ACHN (cell line): ENCODE measurements at places on chromosomes 3 and 15.

DNA sequence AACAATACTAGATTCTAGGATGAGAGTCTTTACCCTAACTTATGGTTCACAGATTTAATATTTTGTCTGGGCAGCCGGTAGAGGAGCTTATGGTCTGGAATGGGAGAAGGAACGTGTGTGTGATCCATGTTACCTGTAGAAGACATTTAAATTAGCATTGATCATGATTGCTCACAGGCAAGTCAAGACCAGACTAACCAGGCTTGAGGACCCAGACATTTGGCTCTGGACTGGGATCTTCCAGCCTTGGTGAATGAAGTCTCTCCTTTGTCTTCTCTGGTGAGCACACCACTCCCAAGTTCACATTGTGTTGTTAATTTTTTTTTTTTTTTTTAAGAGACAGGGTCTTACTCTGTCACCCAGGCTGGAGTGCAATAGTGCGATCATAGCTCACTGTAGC is 11.7 kb downstream of the ABHD2 start:
- DNase-seq: no peak

GRCh38 chr15:34810443-34811129 is 15.2 kb upstream of the ACTC1 start:
- no peak for DNase-seq

DNA sequence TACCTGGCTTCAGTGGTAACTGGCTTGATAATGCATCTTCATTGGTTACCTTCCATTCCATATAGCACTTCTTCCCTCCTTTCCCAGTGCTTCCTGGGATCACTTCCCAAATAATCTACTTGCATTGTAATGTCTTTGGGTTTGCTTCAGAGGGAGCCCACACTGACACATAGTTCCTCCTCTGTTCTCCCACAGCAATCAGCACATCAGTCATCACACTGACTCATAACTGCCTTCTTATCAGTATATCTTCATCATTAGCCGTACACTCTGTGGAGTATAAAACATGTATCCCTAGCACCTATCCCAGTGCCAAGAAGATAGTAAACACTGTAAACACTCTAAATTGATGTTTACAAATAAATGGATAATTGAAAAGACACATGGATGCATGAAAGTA is 91.4 kb upstream of the SCN10A start:
- no peak for DNase-seq

GRCh38 chr3:120169407-120169806 is 75.2 kb upstream of the GSK3B start:
- DNase-seq: no peak

DNA sequence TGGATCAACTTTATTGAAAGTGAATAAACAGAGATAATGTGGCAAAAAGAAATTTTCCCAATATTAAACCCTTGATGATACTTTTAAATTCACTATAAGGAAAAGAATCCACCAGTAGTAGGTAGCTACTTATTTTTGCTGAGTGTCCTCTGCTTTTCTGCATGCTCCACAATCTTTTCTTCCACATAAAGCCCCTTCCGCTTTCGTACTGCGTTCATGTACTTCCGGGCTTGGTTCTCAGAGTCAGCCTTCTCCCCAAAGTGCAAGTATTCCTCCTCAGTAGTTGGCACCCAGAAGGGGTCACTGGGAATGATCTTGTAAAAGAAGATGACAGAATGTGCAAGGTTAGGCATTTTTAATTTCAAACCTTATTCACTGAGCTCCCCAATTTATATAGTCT is 84.4 kb upstream of the MEX3B start:
- no peak for DNase-seq

GRCh38 chr15:59367022-59367451 is 5.6 kb downstream of the MYO1E start:
- no peak for DNase-seq

GRCh38 chr3:25114532-25114931 is 313.5 kb upstream of the RARB start:
- no peak for DNase-seq

DNA sequence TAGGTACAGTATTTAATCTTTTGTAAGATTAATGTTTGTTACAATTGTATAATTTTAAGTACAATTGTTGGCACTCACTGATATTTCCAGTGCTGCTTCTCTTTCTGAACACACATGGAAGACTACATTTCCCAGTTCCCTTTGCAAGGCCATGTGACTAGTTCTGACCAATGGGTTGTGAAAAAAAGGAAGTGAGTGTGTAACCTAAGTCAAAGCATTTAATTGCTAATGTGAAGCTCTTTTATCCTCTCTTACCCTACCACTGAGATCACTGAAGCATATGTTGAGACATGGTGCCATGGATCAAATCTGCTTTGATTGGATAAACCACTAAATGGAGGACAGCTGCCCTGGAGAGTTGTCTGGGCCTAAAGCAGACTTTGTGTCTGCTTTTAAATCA is 83.9 kb upstream of the PLXND1 start:
- peak; percentile 71 for DNase-seq

DNA sequence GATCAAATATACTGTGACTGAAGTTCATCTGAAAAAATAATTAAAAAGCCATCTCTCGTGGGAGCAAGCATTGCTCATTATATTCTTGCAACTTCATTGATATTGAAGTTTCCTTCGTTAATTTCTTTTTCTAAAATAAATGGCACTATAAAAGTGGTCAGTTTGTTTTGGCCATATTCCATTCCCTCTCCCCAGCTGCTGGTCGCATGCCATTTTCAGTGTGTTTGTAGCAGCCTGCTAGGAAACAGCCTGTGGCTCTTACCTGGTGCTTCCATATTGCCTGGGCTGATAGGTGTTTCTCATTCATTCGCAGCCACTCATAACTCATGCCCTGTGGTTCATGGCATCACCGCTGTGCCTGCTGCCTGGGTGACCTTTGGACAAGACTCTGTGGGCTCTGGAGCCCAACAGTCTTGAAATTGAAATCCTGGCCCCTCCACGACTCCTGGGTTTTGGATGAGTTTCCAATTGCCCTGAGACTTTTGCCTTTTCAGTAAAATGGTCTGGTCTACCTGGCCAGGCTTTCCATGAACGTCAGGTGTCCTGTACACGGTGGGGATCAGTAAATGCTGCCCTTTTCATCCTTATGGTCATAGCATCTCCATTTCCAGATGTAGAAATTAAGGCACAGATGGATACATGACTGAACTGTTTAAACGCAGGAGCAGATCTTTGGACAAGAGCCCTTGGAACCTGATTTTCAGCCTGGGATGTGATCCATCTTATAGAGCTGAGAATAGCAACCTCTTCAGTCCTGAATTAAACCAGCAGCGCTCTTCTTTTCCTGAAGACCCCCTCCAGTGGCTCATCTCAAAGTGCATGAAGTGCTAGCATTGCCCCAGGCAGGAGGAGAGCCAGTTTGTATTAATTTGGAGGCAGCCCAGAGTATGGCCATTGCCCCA is 69.4 kb downstream of the SLCO3A1 start:
- no peak for DNase-seq

DNA sequence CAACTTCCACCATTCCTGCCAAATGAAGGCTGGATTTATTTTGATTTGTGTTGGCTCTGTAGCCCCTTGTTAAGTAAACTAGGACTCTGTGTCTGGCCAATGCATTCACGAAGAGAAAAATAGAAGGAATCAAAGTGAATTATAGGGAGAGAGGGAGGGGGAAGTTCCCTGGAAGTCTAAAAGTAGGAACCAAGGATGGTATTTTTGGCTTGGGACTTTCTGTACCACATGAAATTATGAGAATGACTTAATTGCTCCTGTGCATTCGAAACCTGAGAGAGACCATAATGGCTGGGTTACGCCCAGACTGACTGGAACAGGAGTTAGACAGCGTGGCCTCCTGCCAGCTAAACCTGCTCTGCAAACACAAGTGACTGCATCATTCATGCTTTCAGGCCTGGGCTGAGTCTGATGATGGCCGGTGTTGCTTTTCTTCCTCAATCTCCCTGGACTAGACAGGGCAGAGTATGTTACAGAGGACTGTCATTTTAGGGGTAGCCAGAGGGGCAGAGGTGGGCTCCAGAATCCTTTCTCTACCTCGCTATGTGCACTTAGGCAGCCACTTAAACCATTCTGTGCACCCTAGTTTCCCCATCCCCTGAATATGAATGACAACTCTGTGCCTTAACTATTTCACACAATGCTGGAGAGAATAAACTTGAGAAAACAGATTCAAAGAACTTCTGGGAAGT is 58.9 kb downstream of the MYO1E start:
- DNase-seq: no peak

GRCh38 chr15:35289024-35289617 is 204.0 kb upstream of the NANOGP8 start:
- peak; percentile 51 for DNase-seq

DNA sequence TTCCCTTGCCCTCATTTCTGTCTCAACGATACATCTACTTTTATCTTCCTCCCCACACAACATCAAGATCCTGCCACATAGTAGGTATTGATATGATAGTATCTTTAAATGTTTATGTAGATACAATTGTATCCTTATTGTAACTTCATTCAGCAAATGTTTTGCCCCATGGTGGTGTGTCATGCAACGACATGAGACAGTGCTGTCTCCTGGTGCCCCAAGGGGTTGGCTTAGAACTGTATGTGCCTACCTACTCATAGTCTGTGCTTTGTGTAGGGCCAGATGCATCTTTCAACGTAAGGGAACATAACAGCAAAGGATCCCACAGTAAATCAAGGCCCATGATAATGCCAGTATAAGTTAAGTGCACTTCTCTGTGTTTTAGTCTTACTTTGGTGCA is 2.8 kb upstream of the CD47 start:
- no peak for DNase-seq

- no peak for DNase-seq
These were observed 5.6 kb downstream of the CHRNA3 start for GRCh38 chr15:78615151-78615589.

DNA sequence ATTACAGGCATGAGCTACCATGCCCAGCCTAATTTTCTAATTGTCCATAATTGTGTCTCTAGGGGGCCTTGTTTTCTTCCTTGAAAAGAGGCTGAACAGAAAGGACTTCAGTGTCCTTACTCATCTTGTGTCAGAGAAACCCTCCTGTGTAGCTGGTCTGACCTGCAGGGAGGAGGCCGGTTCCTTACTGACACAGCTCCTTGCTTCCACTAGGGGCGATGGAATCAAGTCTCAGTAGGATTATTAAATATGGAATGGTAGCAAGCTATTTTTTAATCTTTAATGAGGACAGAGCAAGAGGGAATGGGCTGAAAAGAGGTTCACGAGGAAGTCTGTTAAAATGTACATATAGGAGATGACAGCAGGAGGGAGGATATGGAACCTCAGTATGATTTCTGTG is 8.6 kb downstream of the LPCAT4 start:
- DNase-seq: no peak

DNA sequence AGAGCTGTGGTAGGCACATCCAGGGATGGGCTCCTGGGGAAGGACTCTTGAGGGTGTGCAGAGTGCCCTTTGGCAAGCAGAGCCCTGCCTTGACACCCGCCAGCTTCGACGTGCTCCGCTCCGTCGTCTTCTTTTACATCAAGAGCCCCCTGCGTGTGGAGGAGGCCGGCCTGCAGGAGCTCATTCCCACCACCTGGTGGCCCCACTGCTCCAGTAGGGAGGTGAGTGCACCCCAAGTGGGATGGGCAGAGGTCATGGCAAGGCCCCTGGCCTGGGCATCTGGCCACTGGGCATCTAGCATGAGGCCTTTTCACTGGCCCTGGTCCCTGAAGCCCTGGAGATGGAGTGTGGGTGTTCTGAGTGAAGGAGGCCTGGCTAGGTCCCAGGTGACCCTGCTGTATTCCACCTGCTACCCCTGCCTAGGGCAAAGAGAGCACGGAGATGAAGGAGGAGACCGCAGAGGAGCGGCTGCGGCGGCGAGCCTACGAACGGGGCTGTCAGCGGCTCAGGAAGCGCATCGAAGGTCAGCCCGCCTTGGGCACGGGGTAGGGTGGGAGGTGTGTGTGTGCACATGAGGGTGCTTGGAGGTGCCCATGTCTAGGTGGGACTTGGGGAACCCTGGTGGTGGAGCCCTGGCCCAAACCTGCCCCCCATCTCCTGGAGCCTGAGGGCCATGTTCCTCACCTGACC is 12.2 kb downstream of the RNF123 start:
- peak; percentile 31 for DNase-seq

- DNase-seq: no peak
These were observed 28.8 kb upstream of the TF start for GRCh38 chr3:133717424-133717823.

DNA sequence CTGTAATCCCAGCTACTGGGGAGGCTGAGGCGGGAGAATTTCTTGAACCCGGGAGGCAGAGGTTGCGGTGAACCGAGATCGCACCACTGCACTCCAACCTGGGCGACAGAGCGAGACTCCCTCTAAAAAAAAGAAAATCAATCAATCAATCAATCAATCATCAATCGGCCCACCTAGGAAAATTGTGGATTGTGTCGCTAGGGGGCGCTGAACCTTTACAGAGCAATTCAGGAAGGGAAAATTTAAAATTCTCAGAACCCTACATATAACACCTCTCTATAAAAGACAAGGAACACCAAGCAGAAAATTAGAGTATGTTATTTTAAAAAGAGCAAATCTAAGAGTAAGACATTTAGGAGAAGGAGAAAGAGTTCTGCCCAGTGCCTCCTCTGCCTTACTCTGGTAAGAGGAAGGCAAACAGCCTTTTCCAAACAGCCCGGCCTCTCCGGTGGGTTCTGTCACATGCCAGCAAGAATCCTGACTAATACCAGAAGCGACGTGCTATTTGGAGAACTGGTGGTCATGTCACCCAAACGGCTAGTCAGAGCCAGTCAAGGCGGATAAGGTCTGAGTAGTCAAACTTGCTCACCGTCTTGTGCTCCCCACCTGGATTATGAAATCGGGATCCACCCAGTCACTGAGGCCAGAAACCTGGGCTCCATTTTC is 22.3 kb upstream of the SMCO1 start:
- DNase-seq: peak; percentile 9

DNA sequence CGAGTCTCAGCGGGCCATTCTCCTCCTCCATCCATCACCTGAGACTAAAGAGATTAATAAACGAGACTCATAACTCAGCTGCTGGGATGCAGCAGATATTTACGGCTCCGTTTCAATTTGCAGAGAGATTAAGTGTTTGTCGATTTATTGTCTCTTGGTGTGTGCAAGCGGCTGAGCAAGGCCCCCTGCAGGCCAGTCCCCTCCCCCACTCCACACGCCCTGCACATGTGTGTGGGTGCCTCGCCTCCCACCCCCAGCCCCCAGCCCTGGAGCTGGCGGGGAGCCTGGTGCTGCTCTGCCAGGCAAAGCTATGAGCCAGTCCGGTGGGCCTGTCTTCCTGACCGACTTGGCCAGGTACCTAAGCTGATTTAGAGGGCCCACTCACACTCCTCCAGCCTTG is 63.0 kb downstream of the CYP11A1 start:
- no peak for DNase-seq
